ENCODE measurements at places on chromosomes 13 and 19.

GRCh38 chr19:41703602-41704293, 4.7 kb upstream of the CEACAM5 start:
- DNase-seq, result no peak

GRCh38 chr13:79306650-79307049, 99.4 kb downstream of the RBM26 start:
- DNase-seq, result no peak

- no peak for DNase-seq
Observed at GRCh38 chr13:99228737-99229691, 28.4 kb downstream of the UBAC2 start.

GRCh38 chr13:64332048-64332447, 2898.1 kb downstream of the PCDH9 start:
- no peak for DNase-seq

GRCh38 chr19:33064458-33064791, 263 bp downstream of the RHPN2 start:
- DNase-seq, result no peak

- no peak for DNase-seq
Observed at GRCh38 chr13:41383386-41383785, 72.3 kb downstream of the NAA16 start.

DNA sequence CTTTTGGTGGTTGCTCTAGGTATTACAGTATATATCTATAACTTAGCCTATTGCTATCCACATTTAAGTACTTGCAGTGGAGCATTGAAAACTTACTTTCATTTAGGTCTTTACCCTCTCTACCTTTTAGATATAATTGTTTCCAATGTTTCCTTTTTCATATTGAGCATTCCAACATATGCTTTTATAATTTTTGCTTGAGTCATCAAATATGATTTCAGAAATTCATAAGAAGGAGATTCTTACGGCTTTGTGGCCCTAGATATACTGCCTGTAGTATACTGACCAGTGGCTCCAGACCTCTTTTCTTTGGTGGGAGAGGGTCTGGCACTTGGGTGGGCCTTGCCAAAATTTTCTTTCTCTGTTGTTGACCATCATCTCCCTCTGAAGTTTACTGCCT, 32.8 kb upstream of the ZNF850 start:
- DNase-seq, result no peak

GRCh38 chr13:63198071-63198470, 1782.4 kb upstream of the PCDH20 start:
- DNase-seq, result no peak

DNA sequence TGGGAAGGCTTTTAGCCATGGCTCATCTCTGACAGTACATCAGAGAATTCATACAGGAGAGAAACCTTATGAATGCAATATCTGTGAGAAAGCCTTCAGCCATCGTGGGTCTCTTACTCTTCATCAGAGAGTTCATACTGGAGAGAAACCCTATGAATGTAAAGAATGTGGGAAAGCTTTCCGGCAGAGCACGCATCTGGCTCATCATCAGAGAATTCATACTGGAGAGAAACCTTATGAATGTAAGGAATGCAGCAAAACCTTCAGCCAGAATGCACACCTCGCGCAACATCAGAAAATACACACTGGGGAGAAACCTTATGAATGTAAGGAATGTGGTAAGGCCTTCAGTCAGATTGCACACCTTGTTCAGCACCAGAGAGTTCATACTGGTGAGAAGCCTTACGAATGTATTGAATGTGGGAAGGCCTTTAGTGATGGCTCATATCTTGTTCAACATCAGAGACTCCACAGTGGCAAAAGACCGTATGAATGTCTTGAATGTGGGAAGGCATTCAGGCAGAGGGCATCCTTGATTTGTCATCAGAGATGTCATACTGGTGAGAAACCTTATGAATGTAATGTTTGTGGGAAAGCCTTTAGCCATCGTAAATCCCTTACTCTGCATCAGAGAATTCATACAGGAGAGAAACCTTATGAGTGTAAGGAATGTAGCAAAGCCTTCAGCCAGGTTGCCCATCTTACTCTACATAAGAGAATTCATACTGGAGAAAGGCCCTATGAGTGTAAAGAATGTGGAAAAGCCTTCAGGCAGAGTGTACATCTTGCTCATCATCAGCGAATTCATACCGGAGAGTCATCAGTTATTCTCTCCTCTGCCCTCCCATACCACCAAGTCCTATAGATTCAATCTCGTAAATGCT, 10.7 kb downstream of the ZNF470 start:
- no peak for DNase-seq

GRCh38 chr13:62747629-62748028, 1332.0 kb upstream of the PCDH20 start:
- DNase-seq, result no peak

DNA sequence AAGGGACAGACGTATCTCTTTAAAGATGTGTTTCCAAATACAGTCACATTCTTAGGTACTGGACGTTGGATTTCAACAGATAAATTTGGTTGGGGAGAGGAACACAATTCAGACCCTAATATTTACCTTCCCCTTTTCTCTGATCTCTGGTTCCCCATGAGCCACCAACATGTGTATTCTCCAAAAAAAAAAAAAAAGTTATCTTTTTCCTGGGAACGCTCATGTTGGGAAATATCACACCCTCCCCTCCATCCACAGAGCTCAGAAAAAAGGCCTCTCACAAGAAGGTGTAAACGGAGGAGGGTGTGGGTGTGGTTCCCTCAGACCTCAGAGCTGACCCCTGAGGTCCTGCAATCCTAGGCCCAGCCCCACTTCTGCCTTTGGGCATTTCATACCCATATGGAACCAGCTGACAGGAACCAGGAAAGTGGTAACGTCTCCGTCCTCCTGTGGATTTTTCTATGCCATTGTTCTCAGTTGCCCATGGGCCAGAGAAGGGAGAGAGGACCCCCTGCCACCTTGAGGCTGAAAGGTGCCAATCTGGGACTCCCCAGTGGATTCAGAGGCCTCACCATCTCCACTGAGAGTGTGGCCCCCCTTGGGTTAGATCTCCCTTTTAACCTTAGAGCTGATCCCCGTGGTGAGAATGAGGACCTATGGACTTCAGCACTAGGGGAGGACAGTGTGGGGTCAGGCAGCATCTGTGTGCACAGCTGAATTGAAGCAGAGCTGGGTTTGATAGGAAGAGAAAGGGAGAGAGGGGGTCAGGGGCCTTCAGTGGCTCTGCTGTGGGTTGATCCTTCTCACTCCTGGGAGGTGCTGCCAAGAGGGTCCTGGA, 8.4 kb upstream of the SIGLEC12 start:
- DNase-seq, result no peak

DNA sequence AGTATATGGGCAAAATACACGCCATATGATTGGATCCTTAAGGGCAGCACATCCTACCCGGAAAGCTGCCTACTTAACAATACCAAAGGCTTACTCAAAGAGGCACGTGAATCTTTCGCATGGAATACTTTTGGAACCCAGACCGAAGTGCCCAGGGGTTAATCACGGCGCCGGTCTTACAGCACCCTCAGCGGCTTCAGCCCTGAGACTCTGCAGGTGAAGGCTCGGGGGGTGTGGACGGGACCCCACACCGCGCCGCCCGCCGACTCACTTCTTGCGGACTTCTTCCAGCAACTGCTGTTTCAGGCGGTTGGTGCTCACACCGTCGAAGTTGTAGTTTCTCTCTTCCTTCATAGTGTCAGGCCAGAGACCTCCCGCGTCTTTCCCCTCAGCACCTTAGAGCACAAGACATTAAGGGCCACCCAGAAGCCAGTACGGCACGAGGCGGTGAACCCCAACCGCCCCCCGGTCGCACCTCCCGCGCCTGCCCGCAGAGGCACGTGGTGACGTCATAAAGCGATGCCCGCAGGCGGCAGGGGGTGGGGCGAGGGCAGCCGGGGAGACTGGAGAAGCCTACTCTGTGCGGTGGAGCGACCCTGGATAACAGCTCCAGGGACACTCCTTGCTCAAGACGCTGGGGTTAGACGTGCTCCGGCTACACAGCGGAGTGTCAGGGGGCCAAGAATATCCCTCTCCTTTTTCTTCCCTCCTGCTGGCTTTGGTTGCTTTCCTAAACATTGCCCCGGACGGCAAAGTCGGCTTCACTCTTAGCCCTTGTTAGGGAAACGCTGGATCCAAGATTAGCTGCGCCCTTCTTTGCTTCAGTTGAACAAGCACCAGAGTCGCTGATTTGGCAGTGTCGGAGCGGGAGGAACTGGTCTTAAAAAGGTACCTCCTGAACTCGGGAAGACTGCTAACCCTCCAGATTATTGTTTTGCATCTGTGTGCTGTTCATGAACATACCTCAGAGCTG, at the start of gene CCDC169:
TSS of gene CCDC169 (minus strand) at position 449 of the 973 bp plus-strand sequence. CDS start at position 354, 95 bp downstream.
- DNase-seq, result peak; percentile 33

DNA sequence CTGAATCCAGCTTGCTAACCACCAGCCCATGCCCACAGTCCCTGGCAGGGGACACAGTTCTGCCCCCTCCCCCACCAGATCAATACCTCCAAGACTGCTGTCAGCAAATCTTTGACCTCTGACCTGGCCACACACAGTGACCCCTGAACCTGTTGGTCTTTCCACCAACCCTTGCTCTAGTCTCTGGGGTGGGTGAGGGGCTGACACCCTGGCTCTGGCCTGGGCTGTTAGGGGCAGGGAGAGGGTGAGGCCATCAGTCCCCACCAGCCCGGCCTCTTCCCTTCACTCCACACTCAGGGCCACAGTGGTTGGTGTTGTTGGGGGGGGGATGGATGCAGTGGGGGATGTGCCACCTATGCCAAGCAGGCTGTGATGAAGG, 21.8 kb upstream of the SLC7A10 start:
- no peak for DNase-seq

DNA sequence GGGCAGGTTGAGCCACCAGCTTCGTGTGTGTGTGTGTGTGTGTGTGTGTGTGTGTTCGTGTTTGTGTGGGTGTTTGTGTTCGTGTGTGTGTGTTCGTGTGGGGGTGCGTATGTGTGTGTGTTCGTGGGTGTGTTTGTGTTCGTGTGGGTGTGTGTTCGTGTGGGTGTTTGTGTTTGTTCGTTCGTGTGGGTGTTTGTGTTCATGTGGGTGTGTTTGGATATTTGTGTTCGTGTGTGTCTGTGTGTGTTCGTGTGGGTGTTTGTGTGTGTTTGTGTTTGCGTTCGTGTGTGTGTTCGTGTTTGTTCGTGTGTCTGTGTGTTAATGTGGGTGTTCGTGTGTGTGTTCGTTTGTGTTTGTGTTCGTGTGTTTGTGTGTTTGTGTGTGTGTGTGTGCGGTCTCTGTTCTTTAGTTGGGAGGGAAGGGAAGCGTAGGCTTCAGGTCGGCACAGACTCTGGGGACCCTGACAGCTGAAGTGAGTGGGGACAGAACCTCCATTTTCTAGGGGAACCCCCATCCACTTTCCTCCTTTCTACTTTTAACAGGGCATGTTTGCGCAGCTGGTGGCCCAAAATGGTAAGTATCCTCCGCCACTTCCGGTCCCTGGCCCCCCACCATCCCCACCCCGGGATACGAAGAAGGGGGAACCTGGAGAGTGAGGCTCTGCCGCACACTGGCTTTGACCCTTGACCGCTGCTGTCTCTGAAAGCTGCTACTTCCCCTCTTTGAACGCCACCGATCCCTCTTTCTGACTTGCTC, 1.6 kb downstream of the TNFSF9 start:
- DNase-seq, result no peak

DNA sequence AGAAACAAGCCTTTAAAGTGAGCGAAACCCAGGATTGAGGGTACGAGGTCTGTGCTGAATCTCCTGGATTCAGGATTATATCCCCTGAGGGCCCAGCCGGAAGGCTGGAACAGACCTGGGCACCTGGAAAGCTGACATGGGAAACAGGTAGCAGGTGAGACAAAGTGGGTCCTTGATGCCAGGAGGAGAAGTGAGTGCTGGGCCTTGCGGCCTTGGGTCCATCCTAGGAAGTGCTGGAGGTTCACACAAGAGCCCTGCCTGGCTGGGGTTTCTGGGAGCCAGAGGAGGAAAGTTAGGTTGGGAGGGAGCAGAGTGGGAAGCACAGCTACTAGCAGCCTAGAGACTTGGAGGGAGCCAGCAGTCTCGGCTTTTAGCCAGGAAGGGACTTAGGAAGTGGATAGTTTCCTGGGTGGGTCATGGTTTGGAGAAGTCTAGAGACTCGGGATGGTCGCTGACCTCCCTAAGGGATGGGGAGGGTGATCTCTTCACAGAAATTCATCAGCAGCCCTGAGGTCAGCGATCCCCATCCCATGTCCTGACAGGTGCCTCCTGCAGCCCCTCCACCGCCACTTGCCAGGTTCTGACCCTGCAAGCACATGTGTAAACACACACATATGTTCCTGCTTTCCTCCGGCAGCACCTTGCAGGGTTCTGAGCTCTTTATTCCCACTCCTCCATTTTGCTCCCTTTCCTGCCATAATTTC, 29.4 kb upstream of the ZNF492 start:
- no peak for DNase-seq

GRCh38 chr19:31959527-31960018, 385.8 kb upstream of the ZNF507 start:
- no peak for DNase-seq

DNA sequence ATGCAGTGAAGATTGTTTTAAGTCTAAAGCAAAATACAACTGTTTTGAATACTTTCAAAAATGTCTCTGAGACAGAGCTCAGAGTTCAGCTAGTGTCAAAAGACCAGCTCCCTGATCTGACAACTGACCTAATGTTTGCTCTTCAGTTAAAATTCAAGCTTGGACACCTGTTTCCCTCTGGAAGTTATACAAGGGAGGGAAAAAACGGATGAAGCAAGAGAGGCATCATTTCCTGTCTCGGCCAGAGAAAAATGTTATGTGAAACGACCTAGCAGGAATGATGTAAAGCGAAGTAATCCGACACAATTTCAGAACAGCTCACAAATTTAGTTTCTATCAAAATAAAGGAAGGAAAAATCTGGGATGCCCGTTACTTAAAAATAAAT, 59.4 kb downstream of the ZAR1L start:
- no peak for DNase-seq

GRCh38 chr19:43618921-43619261, 538 bp downstream of the ZNF428 start:
- no peak for DNase-seq

GRCh38 chr19:40191836-40192646, 815 bp downstream of the MAP3K10 start:
- DNase-seq, result peak; percentile 11

DNA sequence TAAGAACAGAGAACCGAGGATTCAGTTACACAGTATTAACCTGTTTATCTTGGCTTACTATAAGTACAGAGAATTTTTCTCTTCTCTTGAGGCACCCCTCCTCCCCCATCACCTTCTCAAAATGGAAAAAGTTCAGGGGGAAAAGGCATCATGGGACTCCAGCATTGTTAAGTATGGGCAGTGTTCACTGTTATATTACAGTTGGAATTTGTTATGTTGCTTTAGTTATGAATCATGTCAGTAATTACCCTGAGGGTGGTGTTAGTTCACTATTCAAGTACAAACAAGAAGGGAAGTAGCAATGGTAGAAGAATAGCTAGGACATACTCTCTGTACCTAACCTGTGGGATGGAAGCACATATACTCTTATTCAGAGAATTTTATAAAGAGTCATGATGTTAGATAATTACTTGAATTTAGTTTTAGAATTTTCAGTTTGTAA, 12.0 kb downstream of the LPAR6 start:
- DNase-seq, result no peak

DNA sequence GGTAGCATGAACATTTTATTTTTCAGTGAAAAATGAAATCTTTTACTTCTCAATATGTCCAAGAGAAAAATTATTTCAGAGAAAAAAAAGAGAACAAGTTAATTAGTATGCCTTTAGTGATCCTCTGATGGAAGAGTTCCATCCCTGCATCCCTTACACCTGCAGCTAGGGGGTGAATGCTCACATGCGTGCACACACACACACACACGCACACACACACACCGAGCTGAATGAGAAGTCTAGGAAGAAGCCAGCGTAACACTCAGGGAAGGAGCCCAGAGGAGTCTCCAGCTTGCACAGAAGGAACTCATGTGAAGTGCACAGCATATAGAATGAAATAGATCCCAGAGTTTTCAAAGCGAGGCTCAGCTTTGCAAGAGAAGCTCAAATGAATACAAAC, 510.5 kb downstream of the IRS2 start:
- no peak for DNase-seq

GRCh38 chr13:39016787-39017186, 21.1 kb downstream of the PROSER1 start:
- DNase-seq, result no peak

All from stimulated activated CD8-positive, alpha-beta memory T cell treated with anti-CD3 and anti-CD28 coated beads, Interleukin-2, amount 100 ng/mL, for 48 hours (primary cell).